Upper lobe of left lung (tissue), 6 donors: ENCODE measurements at places on chromosomes 7 and 10. TPM values are rescaled to one million over a fixed set of nuclear protein-coding genes. Genes with fewer than 3 reads are reported as not detected.
A peak's percentile ranks its signal among the peaks of the same experiment; 100 is the strongest.

Gene IDI2
- not detected for total RNA-seq

Gene LAMB1
- total RNA-seq: 443 TPM

Gene BCL7B
- 50.3 TPM for total RNA-seq

Gene ZNF804B
- not detected for total RNA-seq

DNA sequence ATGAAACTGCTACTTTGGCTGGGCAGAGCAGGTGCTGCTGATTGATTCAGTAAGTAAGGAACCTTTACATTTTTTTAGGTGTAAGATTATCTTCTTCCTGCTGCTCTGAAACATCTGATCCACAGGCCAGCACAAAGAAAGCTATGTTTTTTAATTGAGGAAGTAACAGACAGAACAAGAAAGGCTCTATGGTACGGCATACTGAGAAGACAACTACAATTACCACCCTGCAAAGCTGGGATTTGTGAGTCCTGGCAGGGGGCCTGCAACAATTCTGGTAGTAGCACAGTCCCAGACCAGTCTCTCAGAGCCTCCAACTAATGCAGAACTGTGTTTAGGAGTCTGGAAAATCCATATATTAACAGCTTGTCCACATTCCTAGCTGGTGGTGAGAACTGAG, 103.0 kb upstream of the LRRTM3 start:
- H3K27me3 ChIP-seq: no peaks in the 10 kb centered on the region
- H3K27ac ChIP-seq: no peak overlapping the region
- DNase-seq: no peak
- H3K36me3 ChIP-seq: no peaks in the 10 kb centered on the region

DNA sequence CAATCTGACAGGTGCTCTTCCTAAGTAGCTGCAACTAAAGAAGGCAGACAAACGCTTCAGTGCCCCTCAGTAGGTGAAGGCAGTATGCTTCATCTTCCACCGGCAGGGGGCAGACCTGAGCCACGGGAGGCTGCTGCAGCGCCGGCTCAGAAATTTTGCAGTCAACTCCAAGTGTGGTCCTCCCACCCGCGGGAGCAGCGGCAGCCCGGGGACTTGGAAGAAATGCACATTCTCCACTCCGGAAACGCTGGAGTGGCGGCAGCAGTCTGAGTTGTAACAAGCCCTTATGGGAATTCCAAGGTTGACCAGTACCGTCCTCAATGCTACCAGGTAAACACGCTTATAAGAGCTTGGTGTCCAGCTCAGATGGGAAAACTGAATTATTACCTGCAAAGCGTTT, 3.4 kb downstream of the IGFBP3 start:
- H3K36me3 ChIP-seq: no peaks in the 10 kb centered on the region
- no peak overlapping the region for H3K4me3 ChIP-seq
- peaks cover 15% of the 10 kb centered on the region for H3K27me3 ChIP-seq
- H3K27ac ChIP-seq: no peak overlapping the region
- H3K4me1 ChIP-seq: peaks cover 27% of the 10 kb centered on the region

GRCh38 chr10:124436191-124436638, 13.6 kb downstream of the NKX1-2 start:
- DNase-seq: no peak
- H3K36me3 ChIP-seq: no peaks in the 10 kb centered on the region
- no peak overlapping the region for H3K27ac ChIP-seq
- no peaks in the 10 kb centered on the region for H3K4me1 ChIP-seq
- H3K4me3 ChIP-seq: no peak overlapping the region
- H3K27me3 ChIP-seq: no peaks in the 10 kb centered on the region

- no peak overlapping the region for H3K27ac ChIP-seq
- peaks cover 7% of the 10 kb centered on the region for H3K36me3 ChIP-seq
- H3K27me3 ChIP-seq: no peaks in the 10 kb centered on the region
These were observed 64.5 kb upstream of the PDLIM1 start for GRCh38 chr10:95355301-95355700.

GRCh38 chr7:4282434-4283223, 399.5 kb upstream of the FOXK1 start:
- DNase-seq: no peak
- H3K36me3 ChIP-seq: no peaks in the 10 kb centered on the region
- no peak overlapping the region for H3K27ac ChIP-seq
- H3K27me3 ChIP-seq: no peaks in the 10 kb centered on the region
- H3K4me3 ChIP-seq: no peak overlapping the region

GRCh38 chr10:6195846-6196245, 6.9 kb upstream of the PFKFB3 start:
- no peaks in the 10 kb centered on the region for H3K36me3 ChIP-seq
- no peak overlapping the region for H3K4me3 ChIP-seq
- no peaks in the 10 kb centered on the region for H3K27me3 ChIP-seq
- H3K27ac ChIP-seq: peak overlapping the region; percentile 74
- H3K4me1 ChIP-seq: peaks cover 43% of the 10 kb centered on the region

DNA sequence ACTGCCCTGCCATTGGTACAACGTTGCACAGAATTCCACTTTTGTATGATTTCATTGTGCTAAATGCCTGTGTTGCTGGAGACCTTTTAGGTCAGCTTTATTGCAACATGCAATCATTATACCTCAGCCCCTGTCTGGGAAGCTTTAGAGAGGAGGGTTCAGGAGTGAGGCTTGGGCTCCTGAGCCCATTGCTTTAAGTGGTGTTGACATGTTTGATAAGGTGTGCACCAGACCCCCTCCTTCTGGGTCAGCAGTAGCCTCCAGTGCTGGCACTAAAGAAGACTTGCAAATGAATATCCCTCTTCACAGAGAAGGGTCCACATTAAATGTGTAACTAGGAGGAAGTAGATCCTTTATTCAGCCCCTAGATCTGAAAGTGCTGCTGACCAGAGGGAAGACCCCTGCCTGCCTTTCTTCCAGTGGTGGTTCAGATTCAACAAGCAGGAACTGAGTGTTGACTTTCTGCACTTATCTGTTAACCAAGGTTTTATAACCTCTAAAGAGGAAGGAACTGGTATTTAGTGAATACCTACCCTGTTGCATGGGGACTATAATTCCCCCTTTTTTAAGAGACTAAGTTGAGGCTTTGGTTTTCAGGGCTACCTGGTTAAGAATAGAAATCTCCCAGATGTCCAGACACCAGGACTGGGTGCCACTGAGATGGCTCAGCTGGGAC, 369.4 kb upstream of the IGFBP3 start:
- no peaks in the 10 kb centered on the region for H3K27me3 ChIP-seq
- DNase-seq: no peak
- H3K36me3 ChIP-seq: no peaks in the 10 kb centered on the region
- H3K4me1 ChIP-seq: no peaks in the 10 kb centered on the region
- no peak overlapping the region for H3K4me3 ChIP-seq

DNA sequence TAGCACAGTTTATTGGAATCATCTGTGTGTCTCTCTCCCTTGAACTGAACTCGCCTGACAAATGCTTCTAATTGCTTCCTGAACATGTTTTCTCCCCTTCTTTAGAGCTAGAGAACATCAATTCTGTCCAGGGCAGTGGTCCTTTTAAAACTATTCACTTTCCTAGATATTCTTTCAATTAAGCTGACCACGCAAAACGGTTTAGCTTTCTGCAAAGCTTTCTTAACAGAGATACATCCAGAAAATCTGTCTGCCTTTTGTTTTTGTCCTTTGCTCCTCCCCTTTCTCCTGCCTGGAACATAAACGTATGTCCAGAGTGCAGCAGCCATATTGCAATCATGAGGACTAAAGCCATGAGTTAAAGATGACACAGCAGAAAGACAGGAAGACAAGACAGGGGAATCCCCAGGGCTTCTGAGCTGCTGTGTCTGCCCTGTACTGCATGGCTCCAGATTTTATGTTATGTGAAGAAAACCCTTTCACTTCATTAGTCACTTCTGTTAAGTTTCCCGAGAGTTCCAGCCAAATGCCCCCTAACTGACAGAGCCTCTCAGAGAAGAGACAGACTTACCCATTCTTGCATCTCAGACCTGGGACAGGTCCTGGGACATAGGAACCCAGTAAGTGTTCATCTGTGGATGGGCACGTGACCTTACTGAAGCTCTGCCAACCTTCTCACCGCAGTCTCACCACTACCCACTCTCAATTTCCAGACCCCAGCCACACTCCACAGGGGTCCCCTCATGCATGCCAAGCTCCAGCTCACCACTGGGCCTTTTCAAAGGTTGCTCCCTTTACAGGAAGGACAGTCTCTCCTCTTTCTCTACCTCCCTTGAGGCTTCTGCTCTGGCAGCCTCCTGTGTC, 35.0 kb upstream of the CPXM2 start:
- H3K4me1 ChIP-seq: no peaks in the 10 kb centered on the region
- H3K36me3 ChIP-seq: no peaks in the 10 kb centered on the region
- DNase-seq: no peak

DNA sequence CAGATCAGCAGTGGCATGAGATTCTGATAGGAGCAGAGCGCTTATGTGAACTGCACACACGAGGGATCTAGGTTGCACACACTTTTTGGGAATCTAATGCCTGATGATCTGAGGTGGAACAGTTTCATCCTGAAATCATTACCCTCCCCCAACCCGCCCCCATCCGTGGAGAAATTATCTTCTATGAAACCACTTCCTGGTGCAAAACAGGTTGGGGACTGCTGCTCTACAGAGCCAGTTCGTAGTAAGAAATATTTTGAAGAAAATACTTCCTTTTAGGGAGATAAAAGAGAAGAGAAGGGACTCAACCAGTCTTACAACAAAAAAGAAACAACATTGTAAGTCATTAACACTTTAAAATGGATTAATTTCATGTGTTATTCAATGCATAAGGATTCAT, 1308.2 kb downstream of the GATA3 start:
- H3K27ac ChIP-seq: no peak overlapping the region
- H3K36me3 ChIP-seq: no peaks in the 10 kb centered on the region
- no peaks in the 10 kb centered on the region for H3K4me1 ChIP-seq
- no peak overlapping the region for H3K4me3 ChIP-seq

- no peak overlapping the region for H3K4me3 ChIP-seq
- no peaks in the 10 kb centered on the region for H3K27me3 ChIP-seq
- DNase-seq: no peak
- H3K27ac ChIP-seq: no peak overlapping the region
- peaks cover 7% of the 10 kb centered on the region for H3K36me3 ChIP-seq
- peaks cover under 1% of the 10 kb centered on the region for H3K4me1 ChIP-seq
These were observed 433.6 kb upstream of the GALNT17 start for GRCh38 chr7:70698219-70698832.
